ENCODE measurements at places on chromosomes 2 and 18.

GRCh38 chr2:54680397-54681041 is 42.9 kb upstream of the EML6 start:
- no peak for DNase-seq

DNA sequence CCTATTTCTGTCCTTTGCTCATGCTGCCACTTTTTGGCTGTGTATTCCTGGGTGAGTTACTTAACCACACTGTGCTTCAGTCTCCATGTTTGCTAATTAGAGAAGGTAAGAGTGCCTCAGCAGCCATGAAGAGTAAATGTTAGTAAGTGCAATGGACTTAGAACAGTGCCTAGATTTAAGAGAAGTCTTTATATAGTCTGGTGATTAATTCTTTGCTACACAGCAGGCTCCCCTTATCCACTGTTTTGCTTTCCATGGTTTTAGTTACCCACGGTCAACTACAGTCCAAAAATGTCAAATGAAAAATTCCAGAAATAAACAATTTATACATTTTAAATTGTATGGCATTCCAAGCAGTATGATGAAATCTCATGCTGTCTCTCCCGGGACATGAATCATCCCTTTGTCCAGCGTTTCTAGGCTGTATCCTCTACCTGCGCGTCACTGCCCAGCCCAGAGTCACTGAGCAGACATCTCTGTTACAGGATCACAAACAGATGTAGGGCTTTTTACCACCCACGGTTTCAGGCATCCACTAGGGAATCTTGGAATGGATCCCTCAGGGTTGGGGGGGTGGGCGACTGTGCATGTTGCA is 91.0 kb downstream of the CTIF start:
- DNase-seq, result no peak

DNA sequence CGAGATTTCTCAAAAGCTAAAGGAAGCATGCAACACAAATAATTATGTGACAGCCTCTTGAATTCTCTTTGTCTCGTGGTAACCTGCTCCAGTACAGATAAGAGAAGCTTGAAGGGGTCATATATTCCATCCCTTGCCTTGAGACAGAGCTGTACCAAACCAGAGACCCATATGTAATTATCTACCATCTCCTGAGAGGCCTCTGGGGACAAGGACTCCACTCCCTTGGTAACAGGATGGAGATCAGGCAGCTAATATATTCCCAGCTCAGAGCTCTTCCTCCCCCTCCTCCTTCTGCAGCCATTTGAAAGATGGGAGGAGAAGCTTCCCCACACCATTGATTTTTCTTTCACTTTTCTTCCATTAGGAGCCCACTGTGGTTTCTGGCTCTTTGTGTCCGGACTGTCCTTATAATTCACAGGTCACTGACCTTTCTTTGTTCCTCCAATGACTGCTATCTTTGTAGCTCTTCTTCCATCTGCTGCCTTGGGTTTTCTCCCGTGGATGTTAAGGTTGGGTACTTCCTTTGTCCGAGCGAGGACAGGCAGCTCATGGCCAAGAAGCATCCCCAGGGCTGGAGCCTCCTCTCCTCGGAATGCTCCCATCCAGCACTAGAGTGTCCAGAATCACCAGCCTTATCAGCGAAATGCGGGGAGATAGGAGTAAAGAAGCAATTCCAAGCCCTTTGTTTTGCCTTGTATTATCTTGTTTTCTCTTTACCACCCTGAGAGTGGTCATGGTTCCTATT is 72.6 kb upstream of the STPG4 start:
- DNase-seq, result no peak

- DNase-seq, result no peak
Measured at GRCh38 chr2:220614064-220614463, 958.0 kb downstream of the EPHA4 start.

GRCh38 chr2:164535280-164536025 is 85.8 kb downstream of the GRB14 start:
- DNase-seq, result no peak

DNA sequence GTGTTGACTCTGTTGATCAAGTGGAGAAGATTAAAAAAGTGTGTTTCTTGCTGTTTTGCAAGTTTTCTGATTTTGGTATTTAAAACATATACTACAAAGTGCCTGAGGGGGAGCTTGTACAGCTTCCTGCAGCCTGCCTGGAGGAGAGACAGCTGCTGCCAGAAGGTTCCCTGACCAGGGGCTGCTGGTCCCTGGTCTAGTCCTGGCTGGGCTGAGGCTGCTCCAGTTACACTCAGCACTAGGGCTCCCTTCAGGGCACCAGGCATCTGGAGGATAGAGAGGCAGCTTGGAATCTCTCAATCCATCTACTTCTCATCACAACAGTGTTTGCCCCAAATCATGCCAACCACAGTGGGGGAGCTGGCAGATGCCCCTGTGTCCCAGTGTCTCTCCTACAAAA is 4.8 kb downstream of the MC2R start:
- DNase-seq, result no peak

DNA sequence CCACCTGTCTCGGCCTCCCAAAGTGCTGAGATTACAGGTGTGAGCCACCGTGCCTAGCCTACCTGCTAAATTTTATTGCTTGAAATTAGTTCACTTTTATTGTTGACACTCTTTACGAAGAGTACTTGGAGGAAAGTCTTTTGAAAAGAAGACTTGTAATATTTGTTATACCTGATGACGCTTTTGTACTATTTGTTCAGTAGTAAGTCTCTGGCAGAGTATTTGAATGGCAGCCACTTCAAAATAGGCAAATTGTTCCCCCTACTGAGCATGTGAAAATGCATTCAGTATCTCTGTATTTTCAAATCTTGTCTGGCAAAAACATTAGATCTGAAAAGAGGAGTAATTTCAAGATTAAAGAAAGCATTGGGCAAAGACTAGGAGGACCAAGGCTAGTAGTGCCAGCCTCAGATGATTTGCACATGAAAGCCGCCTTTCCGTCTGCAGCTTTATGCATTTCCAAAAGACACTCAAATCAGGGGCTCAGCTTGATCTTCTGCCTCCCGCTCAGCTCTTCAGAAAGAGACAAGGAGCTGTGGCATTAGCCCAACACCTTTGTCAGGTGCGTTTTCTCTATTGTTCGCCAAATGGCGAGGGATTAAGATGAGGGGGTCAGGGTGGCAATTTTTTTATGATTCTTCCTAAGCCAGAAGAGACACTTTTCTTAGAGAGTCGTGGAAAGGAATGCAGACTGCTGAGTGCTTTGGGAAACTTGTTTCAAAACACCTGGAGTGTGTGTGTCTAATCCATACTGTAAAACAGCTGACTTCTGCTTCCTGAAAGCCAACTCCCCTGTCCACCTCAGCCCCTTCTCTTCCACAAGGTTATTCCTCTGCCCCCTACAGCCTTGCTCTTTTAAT is 18.8 kb upstream of the FOXI3 start:
- no peak for DNase-seq

DNA sequence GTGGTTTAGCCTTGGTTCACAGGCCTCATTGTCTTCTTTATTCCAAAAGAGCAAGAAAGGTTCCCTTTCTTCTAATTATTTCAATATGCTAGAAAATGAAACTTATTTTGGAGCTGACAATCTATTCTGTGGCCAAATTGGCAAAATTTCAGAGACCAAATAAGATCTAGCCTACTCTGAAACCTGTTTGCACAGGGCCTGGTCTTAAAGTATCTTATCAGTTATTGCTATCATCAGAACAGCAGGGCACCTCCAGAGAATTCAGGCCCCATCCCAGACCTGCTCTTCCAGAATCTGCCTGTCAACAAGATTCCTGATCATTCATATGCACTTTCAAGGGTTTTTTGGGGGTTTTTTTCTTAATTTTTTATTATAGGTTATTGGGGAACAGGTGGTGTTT is 198.7 kb downstream of the ANAPC1 start:
- no peak for DNase-seq

DNA sequence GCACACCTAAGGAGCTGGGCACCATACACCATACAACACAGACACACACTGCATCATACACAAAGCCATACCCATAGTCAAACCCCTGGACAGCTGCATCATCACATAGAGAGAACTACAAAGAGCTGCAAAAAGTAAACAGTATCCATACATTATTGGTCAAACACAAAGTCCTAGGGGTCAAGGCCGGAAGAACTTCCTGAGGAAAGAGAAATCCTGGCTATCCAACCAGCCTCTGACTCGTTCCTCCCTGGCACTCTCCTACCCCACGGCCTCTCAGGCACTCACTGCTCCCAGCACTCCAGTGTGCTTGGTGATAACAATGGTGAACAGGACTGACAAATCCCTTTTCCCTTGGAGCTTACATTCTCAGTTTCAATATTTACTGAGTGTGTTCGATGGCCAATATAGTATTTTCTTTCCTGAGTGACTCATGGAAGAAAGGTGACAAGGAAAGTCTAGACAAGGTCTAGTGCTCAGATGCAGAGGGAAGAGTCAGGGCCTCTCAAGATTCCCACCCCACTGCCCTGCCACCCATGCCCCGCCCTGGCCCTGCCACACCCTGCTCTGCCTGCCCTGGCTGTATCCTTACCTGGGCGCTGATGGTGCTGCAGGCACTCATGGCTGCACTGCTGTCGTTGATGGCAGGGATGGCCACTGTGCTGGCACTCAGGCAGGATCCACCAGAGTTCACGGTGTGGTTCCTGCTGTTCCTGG is 3.4 kb downstream of the CFAP65 start:
- DNase-seq, result no peak

- DNase-seq, result no peak
Measured at GRCh38 chr2:133457861-133458260, 110.4 kb downstream of the NCKAP5 start.
